ENCODE measurements at places on chromosomes 16 and 17. TPM values are rescaled to one million over a fixed set of nuclear protein-coding genes. Genes with fewer than 3 reads are reported as not detected.

GRCh38 chr17:48497103-48497502 is 33.7 kb downstream of the HOXB1 start:
- DNase-seq: no peak

DNA sequence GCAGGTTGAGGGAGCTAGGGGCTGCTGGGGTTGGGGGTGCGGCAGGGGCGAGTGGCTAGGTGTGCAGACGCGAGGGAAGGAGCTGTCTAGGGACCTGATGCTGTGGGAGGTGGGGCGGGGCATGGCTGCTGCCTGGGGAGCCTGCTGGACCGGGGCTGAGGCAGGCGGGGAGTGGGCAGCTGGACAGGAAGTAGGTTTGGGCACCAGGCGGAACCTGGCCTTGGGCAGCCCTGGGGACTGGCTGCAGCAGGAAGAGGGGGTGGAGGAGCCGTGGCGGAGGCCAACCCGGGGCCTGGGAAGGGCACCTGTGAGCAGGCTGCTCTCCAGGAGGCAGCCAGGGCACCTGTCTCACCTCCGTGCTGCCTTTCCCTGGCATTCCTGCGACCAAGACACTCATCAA is 5.9 kb upstream of the DNASE1L2 start:
- no peak for DNase-seq

GRCh38 chr17:57677301-57677700 is 67.8 kb downstream of the CCDC182 start:
- DNase-seq: no peak

GRCh38 chr17:42803074-42803883 is 4.6 kb downstream of the CNTD1 start:
- no peak for DNase-seq

DNA sequence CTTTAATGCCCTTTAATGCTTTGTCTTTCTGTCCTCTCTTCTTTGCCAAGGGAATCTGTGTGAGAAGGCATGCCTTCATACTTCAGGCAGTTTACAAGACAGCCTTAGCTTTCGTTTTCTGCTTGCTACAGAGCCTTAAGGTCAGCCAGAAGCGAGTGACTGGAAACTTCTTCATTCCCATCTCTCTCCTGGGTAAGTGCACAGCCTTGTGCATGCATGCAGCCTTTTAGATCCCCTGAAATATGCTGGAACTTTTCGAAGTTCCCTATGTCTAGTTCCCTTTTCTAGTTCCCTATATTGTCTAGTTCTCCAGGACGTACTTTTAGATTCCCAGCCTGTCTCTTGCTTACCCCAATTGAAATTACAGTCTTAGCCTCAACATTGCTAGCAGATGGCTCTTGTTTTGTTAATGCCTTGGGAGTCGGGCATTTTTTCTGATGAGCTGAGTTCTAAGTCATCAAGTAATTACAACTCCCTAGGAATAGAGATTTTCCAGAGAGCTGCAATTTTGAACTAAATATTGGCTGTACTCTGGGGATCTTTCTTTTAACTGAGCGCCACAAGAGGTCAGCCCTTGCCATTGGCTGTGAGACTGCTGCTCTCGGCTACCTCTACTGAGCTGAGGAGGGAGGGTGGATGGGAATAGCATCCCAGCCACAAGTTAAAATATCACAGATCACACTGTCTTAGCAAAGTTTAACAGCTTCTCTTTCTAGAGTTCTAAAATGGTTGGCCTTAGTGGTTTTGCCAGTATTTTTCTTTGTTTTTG is 22.7 kb upstream of the PPM1D start:
- DNase-seq: no peak

DNA sequence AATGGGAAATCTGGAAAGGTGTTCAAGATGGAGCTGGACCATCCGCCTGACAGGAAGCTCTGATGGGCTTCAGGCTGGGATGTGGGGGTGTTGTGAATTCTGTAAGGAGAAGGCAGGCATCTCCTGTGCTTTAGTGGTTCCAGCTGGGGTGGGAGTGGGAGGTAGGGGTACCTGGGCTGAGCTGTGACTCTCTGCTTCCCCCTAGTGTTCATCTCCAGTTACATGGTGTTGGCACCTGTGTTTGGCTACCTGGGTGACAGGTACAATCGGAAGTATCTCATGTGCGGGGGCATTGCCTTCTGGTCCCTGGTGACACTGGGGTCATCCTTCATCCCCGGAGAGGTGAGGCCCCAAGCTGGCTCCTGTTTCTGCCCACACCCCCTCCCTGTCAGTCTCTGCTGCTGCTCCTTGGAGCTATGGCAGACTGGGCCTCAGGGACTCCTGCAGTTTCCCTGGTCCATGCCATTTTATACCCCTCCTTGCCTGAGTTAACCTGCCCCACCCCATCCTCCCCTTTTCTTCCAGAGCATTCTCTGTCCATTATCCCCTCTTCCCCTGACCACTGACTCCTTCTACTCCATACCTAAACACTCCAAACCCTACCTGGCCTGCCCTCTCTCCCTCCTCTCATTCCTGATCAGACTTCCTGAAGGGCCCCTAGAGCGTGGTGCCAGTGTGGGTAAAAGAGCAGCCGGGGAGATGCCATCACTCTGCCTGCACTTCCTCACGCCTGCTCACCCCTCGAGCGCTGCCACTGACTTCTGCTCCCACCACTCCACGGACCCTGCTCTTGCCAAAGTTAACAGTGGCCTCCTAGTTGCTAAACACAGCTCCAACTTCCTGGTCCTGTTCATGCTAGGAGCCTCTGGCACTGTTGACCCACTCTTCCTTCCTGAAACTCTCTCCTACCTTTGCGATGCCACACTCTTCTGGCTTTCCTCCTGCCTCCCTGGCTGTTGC is 3.4 kb downstream of the SPNS1 start:
- DNase-seq: no peak

GRCh38 chr17:41657176-41657754 is 31.4 kb upstream of the EIF1 start:
- DNase-seq: peak; percentile 19

The SLC35G6 gene
- total RNA-seq: not detected
